ENCODE measurements at places on chromosomes 16 and 17. TPM values are rescaled to one million over a fixed set of nuclear protein-coding genes. Genes with fewer than 3 reads are reported as not detected.

Gene CDH11
- 0.49 TPM for total RNA-seq

Gene TBX2
- 7.0 TPM for total RNA-seq

Gene SMYD4
- 6.8 TPM for total RNA-seq

Gene TRIM25
- 66.0 TPM for total RNA-seq

Gene CHD3
- total RNA-seq, result 60.4 TPM

Gene CLEC10A
- not detected for total RNA-seq

Gene SMARCE1
- total RNA-seq, result 119 TPM

Gene KARS1
- total RNA-seq, result 168 TPM

Gene SMPD3
- 0.32 TPM for total RNA-seq

Gene SLC25A10
- total RNA-seq, result 41.1 TPM

Gene SDR42E2
- not detected for total RNA-seq

Gene CD300LB
- not detected for total RNA-seq

Gene EVPL
- 20.9 TPM for total RNA-seq

Gene XYLT1
- total RNA-seq, result 1.4 TPM

Gene NOXO1
- total RNA-seq, result not detected

Gene CCL16
- not detected for total RNA-seq

Gene KRTAP2-1
- total RNA-seq, result not detected

Gene KRT23
- not detected for total RNA-seq

Gene UMOD
- not detected for total RNA-seq

Gene TEX14
- total RNA-seq, result 0.21 TPM

Gene TMEM238L
- not detected for total RNA-seq

Gene NPIPA3
- total RNA-seq, result 1.8 TPM

Gene GOSR1
- total RNA-seq, result 34.1 TPM

Gene NACA2
- total RNA-seq, result not detected

Gene RAB11FIP4
- total RNA-seq, result 1.9 TPM

Gene RGS9
- 6.6 TPM for total RNA-seq

Gene TSPAN10
- total RNA-seq, result 4.3 TPM

Gene SERPINF2
- total RNA-seq, result 2.3 TPM

Gene PERCC1
- total RNA-seq, result not detected

Gene KLHL10
- 0.19 TPM for total RNA-seq

Gene MT3
- total RNA-seq, result not detected

Gene PPP1R27
- total RNA-seq, result not detected

Gene GRB7
- 5.0 TPM for total RNA-seq

Gene SCN4A
- total RNA-seq, result not detected

Gene CHST6
- 0.22 TPM for total RNA-seq

Gene AXIN2
- total RNA-seq, result 0.83 TPM

Measured in A549 treated with ZK216348 at 1 μM for 4 hours (cell line).